Activated T-cell treated with anti-CD3 and anti-CD28 coated beads, Interleukin-2, amount 50 U/mL, for 24 hours (primary cell): ENCODE measurements at places on chromosomes 12 and 14.

DNA sequence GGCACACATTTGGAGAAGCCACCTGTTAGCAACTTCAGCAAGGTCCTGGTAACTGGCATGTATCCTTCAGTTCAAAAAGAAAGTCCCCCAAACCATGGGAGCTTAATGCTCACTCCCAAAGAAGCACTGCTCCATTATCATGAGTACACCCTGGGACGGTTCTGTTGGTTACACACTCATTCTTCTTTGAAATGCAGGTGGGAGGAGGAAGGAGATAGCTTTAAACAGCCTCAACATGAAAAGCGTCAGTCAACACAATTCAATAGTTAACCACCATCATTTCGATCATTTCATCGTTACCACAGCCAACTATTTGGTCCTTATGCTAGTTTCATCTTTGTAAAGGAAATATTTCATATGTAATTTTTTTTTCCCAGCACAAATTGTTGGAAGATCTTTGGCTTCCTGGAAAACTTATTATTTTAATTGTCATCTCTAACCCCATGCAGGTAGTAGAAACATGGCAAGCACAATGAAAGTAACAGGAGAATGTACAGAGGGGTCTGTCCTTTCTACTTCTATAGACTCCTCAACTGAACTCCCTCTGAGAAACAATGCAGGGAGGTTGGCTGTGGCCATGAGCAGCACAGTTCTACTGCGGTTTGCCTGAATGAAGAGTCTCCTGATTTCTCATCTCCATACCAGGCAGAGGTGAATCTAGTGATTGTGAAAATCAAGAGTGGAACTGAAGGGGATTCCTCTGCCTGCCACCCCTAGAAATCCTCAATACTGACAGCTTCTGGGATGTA lies 196.4 kb upstream of the FOXN3 start:
- no peak for DNase-seq

GRCh38 chr12:21566907-21567394 lies 37.7 kb downstream of the GYS2 start:
- DNase-seq, result no peak

DNA sequence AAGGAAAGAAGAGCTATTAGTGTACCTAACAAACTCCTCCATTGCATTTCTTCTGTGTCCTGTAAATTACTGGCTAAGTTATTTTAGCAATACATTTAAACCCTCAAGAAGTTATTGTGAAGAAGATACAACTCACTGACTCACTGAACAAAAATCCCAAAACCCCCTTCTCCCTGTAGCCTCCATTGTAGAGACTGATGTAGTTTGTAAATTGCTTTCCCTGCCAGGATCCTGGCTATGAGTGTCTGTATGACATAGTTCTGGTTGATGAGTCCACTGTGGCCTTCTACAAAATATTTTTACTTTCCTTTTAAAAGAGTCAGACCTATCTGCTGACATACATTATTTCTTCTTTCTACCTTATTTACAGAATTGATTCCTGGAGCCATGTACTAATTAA lies 155.6 kb downstream of the SLC6A15 start:
- no peak for DNase-seq

DNA sequence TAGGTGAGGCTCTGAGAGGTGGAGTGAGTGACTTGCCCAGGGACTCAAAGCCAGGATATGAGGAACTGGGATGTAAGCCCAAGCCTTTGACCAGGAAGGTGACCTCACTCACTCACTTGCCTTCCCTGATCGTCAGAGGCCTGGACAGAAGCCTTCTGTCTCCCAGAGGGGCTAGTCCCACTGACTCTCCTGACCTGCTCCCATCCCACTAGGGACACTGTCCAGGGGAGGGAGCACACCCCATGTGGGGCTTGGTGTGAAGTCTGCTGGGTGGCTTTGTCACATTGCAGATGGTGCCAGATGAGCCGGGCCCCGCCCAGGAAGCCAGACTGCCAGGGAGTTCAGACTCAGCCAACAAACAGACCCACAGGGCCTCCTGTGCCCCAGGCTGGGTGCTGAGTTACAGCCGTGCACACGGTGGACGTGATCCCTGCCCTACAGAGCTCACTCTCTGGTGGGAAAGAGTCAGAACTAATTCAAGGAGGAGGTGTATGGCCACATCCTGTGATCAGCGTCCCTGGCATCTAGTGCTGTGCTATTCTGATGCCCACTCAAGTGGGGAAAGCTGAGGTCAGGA lies 28.3 kb downstream of the MMAB start:
- no peak for DNase-seq

DNA sequence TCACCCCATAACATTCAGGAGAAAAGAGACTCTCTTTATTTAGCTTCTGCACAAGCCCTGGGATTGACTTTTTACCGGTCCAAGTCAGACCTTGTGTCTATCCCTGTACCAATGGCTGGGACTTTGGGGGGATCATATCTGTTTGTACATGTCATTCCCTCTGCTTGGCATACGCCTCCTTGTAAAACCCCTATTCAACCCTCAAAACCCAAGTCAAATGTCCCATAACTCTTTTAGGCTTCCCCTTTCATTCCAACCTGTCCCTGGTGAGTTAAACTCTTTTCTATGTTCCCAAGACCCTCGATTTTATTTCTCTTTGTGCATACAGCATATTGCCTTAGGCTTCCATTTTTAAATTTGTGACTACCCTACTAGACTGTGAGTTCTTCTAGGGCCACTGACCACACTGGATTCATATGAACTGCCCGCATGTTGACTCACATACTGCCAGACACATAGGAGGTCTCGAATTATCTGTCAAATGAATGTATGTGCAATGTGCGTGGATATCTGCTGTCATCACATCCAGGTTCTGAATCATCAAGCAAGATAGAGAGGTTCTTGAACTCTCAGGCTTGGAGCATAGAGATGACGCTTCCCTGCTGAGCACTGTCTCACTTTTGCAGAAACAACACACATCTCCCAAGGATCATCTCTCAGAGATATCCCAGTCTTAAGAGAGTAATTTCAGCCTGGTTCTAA lies 548.6 kb upstream of the TBX3 start:
- no peak for DNase-seq
